ENCODE measurements at places on chromosomes 16 and 17.

- no peak for DNase-seq
These were observed 13.1 kb downstream of the SOST start for GRCh38 chr17:43745541-43745940.

DNA sequence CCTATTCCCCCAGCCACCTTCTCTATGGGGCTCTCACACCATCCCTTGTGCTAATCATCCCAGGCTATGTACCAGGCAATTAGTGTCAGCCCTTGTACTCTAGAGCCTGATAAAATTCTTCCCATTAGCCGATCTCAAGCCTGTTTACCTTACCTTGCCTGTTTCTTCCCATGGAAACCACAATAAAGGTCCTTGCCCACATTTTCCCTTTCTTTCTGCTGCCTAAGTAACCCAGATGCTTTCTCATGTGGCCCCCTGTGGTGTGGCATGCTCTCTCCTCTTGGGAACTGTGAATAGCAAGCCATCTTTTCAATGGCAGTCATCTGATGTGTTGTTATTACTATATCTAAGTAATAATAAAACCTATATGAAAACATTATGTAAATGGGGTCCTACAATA is 265.8 kb upstream of the ELAC2 start:
- DNase-seq = no peak

DNA sequence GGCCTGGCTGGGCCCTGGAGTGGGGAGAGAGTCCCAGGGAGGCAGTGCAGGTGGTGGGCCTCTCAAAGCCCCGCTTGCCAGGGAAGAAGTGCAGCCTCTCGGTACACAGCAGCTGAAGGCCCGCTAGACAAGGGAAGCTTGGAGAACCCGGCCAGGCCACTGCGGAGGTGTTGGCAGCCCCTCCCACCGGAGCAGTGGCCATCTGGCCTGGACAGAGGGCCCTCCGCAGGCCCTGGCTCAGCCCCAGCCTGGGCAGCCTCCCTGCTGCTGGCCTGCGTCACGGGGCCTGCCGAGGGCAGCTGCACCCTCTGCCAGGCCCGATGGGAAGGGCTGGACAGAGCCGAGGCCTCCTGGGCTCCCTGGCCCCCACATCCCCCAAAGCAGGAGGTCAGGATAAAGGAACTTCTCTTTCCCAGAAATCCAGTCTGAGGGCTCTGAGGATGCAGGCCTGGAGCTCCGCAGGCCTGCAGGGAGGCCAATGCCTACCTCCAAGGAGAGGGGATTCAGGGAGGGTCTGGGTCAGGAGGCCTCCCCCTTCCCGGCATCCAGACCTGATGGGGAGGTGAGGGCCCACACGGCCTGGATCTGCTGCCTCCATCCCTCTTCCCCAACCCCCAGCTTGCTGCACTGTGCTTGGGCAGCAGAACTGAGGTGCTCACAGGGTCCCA is 4.3 kb downstream of the SPPL2C start:
- no peak for DNase-seq

- DNase-seq = no peak
These were observed 27.4 kb upstream of the HAS3 start for GRCh38 chr16:69078073-69078472.

- no peak for DNase-seq
These were observed 165.5 kb upstream of the FAM20A start for GRCh38 chr17:68766640-68767039.

- no peak for DNase-seq
These were observed 11.3 kb downstream of the NUBP1 start for GRCh38 chr16:10754941-10755340.

Data from NAMALWA (cell line).